NCI-H2171 (cell line): ENCODE measurements at places on chromosomes 2 and 18.
A peak's percentile ranks its signal among the peaks of the same experiment; 100 is the strongest.

DNA sequence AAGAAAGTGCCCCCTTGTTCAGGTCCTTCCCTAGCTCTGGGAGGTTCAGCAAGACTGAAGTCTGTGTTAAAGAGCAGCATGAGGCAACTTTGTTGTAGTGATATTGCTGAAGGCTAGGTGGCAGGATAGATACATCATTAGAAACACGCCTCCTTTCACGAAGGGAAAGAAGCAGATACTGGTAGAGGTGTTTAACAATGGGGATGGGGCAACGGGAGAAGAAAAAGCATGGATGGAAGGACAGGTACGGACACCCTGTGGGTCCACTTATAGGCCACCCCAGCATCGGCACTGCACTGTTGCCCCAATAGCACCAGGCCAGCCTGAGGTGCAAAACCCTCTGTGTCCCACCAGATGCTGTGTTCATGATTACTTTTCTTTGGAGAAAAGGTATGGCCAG is 3.5 kb upstream of the IGFBP5 start:
- peak; percentile 67 for DNase-seq

DNA sequence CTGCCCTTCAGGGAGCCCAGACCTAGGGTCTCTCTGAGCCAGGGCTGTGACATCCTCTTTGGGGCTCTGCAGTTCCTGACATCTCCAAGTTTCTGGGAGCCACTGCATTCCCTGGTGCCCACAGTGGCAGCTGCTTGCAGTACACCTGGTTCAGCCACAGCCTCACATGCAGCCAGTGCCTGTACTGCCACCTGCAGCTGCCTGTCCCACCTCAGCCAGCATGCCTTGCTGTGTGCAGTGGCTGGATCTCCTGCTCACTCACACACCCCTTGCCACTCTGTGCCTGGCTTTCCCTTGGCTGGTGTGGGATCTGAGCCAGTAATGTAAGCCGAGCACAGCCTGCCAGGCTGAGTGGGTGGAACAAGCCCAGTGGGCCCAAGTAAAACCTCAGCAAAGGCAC is 1288.7 kb downstream of the CNTNAP5 start:
- DNase-seq = no peak

- DNase-seq = no peak
Measured at GRCh38 chr18:23930002-23930401, 84.6 kb upstream of the TTC39C start.

GRCh38 chr2:98558852-98559530 is 49.3 kb downstream of the COA5 start:
- DNase-seq = no peak

GRCh38 chr2:147293991-147294824 is 550.6 kb upstream of the ACVR2A start:
- no peak for DNase-seq

DNA sequence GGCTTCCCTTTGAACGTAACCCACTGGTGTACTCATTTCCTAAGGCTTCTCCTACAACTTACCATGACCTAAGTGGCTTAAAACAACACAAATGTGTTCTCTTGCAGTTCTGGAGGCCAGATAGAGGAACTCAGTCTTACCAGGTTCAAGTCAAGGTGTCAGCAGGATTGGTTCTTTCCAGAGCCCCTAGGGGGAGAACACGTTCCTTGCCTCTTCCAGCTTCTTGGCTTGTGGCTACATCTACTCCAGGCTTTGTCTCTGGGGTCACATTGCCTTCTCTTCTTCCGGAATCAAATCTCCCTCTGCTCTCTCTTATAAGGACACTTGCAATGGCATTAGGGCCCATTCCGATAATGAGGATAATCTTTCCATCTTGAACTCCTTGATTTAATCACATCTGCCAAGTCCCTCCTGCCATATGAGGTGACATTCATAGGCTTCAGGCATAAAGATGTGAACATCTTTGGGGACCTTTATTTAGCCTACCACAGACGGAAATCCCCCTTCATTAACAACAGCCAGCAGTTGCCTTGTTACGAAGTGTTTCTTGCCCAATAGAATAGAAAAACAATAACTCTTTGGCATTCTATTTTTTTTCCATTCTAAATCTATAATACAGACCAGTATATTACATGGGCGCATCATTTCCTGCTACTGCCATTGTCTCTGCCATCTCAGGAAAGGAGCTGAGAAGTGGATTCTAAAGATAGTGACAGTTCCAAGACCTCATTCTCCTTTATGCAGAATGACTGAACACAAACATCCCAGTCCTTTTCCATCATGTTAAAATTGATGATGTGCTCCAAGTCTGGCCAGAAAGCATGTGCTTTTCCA is 362.0 kb downstream of the ZNF521 start:
- no peak for DNase-seq

- DNase-seq = no peak
Measured at GRCh38 chr2:103594823-103595222, 833.0 kb downstream of the TMEM182 start.

DNA sequence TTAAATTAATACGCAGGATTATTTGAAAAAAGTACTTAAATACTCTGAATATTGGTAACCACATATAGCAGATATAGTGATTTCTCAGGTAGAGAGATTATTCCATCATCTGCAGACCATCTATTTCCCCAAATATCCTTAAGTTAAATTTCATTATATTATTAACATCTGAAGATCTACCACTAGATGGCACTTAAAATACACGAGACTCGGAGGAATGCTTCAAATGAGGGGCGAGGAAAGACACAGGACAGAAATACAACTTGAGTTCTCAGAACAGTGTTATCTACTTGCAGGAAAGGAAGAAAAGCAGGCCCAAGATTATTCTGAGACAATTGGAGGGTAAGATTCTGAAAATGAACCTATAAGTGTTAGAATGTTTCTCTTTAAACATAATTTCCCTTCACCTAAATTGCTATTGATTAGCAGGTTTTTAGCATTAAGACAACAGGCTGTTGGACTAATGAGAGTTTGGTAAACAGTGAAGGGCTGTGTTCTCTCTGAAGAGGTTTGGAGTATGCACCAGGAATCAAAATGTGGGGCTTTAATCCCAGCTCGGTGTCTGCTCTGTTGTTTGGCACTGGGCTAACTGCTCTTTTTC is 76.9 kb upstream of the GCFC2 start:
- DNase-seq = peak; percentile 29

DNA sequence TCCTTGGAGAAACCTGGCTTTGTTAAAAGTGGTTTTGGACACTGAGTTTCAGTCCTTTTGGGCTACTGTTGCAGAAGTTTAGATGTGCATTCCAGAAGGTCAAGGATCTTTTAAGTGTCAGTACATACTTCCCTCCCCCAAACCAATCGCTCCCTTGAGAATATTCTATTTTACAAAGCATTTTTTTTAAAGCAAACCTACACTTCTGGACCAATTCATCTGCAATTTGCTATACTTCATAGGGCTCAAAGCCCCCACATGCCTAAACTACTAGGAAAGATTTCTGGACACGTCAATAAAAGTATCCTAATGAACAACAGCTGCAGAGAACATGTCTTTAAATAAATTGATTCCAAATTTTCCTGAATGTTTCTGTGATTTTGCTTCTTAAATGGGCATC is 157.6 kb downstream of the RDH14 start:
- DNase-seq = no peak

- DNase-seq = no peak
Measured at GRCh38 chr2:218125626-218126080, at the start of gene CXCR2. Gene CXCR2 (plus strand): TSS chr2:218126028. CDS start chr2:218134802, 8,774 bp downstream.

GRCh38 chr2:38095996-38096861 is 20.3 kb upstream of the CYP1B1 start:
- no peak for DNase-seq

DNA sequence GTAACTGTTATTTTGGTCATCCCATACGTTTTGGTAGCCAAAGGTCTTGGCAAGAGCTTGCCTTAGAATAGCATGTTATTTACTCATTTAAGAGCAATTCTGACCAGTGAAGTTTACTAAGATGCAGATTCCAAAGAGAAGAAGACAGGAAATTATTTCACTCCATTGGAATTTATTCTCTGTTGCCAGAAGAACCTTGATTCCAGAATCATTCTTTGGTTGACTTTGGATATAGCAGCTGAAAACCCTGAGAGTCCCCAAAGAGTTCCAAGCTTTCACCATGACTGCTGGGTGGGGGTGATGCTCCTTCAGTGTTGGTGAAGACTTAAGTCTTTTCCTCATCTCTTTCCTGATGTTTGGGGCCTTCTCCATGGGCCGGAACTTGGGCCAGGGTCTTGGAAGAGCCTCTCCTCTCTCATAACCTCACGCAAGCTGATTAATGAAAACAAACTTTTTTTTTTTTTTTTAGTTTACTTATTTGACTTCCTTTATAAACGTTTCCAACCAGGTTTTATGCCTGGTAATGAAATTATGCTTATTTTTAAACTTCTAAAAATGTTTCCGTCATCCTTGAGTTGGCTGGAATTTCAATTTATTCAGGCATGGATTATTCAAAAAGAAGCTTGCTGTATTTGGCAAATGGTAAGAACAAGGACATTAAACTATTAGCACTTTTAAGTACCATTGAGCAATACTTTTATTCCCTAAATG is 192.0 kb downstream of the MTX2 start:
- DNase-seq = no peak

- no peak for DNase-seq
Measured at GRCh38 chr2:58271826-58272225, 30.7 kb upstream of the FANCL start.

GRCh38 chr2:210558708-210559107 is 2.3 kb downstream of the CPS1 start:
- DNase-seq = no peak

- DNase-seq = no peak
Measured at GRCh38 chr2:66852953-66853352, 418.0 kb downstream of the MEIS1 start.

- DNase-seq = no peak
Measured at GRCh38 chr2:590214-591175, 86.7 kb downstream of the TMEM18 start.

DNA sequence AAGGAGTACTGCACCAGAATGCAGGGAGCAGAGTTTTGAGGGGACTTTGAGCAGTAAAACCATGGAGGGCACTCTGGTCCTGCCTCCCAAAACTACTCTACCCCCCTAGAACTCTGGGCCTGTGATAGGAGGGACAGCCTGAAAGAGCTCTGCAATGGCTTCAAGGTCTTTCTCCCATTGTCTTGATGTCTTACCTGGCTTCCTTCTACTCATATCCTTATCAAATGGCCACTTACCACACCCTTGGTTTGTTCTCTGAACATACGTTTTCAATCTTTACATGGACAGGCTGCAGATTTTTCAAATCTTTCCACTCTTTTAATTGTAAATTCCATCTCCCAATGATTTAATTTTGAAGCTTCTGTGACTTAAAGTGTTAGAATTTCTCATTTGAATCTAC is 27.7 kb downstream of the RELCH start:
- DNase-seq = no peak

DNA sequence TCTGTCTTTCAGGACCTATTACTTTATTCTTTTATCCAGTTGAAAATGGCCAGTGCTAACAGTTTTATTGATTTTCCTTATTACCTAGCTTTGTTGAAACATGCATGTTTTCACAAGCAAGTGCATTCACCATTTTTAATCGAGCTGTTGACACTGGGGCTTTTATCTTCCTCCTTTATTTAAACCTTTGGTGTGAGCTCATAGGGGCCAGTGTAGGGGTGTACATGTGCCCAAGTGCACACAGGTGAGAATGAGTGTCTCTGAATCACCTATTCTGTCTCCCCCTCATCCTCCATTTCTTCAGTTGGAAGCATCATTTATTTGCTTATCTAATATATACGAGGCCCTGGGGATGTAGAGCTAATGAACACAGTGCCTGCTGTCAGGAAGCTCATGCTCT is 199.1 kb downstream of the PRKCE start:
- no peak for DNase-seq

DNA sequence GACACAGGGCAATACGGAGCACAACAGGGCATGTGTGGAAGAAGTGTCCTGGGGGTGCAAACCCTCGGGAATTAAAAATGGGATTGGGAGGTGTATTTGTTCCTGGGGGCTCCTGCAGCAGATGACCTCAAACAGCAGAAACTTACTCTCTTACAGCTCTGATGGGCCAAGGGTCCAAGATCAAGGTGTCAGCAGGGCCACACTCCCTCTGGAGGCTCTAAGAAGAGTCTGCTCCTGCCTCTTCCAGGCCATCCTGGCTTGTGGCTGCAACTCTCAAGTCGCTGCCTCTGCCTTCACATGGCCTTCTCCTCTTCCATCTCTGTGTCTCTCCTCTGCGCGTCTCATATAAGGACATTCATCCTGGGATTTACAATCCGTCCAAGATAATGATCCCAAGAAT is 12.4 kb upstream of the SPATA3 start:
- no peak for DNase-seq

DNA sequence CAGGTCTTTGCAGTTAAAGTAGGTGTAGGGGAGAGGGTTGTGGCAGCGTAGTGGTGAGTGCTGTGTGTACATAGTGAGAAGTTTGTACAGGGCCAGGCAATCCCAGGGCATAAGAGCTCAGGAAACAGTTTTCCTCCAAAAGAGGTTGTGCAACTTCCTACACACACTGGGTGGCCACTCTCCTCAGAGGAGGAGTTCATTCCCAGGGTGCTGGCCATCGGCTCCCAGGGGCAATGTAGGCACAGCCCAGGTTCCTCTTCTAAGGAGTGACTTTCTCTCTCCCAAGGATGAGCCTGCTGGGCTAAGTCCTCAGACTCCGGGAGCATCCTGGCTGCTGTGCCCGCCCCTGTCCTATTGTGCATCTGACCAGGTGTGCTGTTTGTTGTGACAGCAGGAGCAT is 3.0 kb downstream of the ACOXL start:
- no peak for DNase-seq

DNA sequence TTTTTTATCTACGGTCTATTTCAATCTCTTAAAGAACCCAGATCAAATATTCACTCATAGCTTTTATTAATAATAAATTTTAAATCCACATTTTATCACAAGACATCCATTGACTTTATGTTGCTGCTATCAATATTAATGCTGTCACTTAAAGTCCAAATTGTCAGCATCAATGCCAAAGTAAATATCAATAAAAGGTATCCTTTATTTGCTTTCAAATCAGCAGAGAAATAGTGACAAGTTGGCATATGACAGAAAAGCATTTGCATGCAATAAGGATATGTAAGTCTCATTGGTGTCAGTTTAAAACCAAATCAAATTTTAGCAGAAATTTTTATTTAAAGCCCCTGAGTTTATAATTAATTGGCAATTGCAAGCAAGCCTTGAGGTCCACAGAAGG is 775.4 kb downstream of the ADCYAP1 start:
- no peak for DNase-seq

DNA sequence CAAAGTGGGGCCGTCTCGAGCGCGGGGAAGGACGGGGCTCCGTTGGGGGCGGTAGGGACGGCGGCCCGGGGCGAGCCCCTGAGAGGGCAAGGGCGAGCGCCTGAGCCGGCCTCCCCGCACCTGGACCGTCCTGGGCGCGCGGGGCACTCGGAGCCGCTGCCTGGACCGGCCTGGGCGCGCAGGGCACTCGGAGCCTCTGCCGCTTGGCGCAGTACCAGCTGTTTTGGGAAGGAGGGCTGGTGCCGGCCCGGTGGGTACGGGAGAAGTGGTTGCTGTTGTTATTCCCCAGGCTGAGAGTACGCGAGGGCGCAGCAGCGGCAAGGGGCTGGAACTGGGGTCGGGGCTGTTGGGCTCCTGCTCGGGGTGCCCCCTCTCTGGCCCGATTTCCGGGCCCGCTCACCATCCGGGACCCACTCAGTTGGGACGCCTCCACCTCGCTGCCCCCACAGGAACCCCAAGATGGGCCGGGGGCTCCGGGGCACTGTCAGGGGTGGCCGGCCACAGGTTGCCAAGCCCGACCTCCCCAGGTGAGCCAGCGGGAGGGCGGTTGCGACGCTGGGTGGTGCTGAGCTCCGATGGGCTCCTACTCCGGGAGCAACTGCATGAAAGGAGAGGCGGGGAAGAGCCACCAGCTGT is 579 bp downstream of the ARHGEF4 start:
- DNase-seq = peak; percentile 56

- DNase-seq = peak; percentile 21
Measured at GRCh38 chr2:201734111-201734510, 35.7 kb upstream of the MPP4 start.

GRCh38 chr2:187580462-187581124 is 26.4 kb upstream of the TFPI start:
- peak; percentile 7 for DNase-seq
